Activated CD4-positive, alpha-beta memory T cell treated with anti-CD3 and anti-CD28 coated beads, Interleukin-2, amount 10 ng/mL, durations not matched to agents 7 days and 5 days (primary cell): ENCODE measurements at places on chromosomes 6 and 20.

DNA sequence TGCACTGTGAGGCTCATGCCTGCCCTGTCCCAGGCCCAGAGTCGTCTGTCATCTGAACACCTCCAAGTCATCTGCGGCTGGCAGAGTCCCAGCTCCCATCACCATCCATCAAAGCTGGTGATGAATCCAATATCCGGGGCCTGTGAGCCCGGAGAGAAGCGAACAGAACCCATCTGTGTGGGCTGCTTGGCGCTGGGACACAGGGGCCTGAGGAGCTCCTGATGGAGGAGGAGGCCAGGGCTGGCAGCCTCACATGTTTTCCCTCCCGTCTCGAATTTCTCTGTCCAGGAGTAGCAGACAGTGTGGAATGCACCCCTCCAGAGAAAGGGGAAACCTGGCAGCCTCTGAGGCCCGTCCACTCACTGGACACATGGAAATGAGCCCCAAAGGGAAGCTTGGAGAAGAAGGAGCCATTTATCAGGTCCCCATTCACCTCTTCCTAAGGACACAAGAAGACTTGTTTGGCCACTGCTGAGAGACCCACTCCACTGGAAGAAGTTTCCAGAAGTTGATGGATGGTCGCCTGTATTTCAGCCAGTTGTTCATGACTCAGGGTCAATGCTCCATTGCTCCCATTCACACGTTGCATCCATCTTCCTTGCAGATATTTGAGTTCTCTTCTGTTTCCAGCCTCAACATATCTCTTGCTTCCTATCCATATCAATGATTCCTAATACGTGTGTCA lies 307.5 kb upstream of the SULF2 start:
- H3K27ac ChIP-seq, result no peak overlapping the region
- H3K4me3 ChIP-seq, result no peak overlapping the region
- H3K4me1 ChIP-seq, result no peaks in the 10 kb centered on the region
- no peak for DNase-seq

- H3K27ac ChIP-seq, result no peak overlapping the region
- H3K27me3 ChIP-seq, result no peaks in the 10 kb centered on the region
- no peaks in the 10 kb centered on the region for H3K36me3 ChIP-seq
- no peak for DNase-seq
These were observed 287.1 kb downstream of the SMOC2 start for GRCh38 chr6:168728056-168728455.

GRCh38 chr6:87968435-87969278 lies 79.0 kb upstream of the SPACA1 start:
- H3K4me3 ChIP-seq, result no peak overlapping the region
- H3K4me1 ChIP-seq, result no peaks in the 10 kb centered on the region
- no peak overlapping the region for H3K27ac ChIP-seq
- H3K36me3 ChIP-seq, result no peaks in the 10 kb centered on the region

DNA sequence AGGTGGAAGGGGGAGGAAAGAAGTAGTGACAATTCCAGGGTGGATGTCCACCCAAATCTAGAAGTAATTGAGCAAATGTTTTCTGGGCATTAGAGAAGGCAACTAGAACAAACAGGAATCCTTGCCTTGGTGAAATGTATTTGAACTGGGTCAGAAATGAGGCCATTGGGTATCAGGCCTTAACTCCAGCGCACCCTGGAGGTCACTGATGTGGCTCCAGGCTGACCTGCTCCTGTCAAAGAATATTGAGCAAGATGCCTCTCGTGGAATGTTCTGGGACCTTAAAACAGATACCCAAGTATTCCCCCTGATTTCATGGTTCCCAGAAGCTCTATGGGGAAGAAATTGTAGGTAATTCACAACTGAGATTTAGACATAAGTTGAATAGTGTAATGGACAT lies 6.9 kb downstream of the HLA-DPB1 start:
- H3K4me3 ChIP-seq, result no peak overlapping the region
- peak overlapping the region; percentile 23 for H3K27ac ChIP-seq
- no peaks in the 10 kb centered on the region for H3K27me3 ChIP-seq
- peaks cover 38% of the 10 kb centered on the region for H3K4me1 ChIP-seq
- peaks cover 43% of the 10 kb centered on the region for H3K36me3 ChIP-seq

- H3K27ac ChIP-seq, result no peak overlapping the region
- no peak for DNase-seq
- no peak overlapping the region for H3K4me3 ChIP-seq
- no peaks in the 10 kb centered on the region for H3K36me3 ChIP-seq
- H3K27me3 ChIP-seq, result peaks cover 20% of the 10 kb centered on the region
- no peaks in the 10 kb centered on the region for H3K4me1 ChIP-seq
These were observed 216.1 kb downstream of the ALDH8A1 start for GRCh38 chr6:134733801-134734200.
